Umbilical cord (tissue), 2 donors: ENCODE measurements at places on chromosomes 5 and 9.
A peak's percentile ranks its signal among the peaks of the same experiment; 100 is the strongest.

- DNase-seq, result peak; percentile 77
Measured at GRCh38 chr5:65101632-65102100, 332.9 kb downstream of the CWC27 start.

- peak; percentile 90 for DNase-seq
Measured at GRCh38 chr9:107176436-107177151, 106.5 kb upstream of the RAD23B start.

DNA sequence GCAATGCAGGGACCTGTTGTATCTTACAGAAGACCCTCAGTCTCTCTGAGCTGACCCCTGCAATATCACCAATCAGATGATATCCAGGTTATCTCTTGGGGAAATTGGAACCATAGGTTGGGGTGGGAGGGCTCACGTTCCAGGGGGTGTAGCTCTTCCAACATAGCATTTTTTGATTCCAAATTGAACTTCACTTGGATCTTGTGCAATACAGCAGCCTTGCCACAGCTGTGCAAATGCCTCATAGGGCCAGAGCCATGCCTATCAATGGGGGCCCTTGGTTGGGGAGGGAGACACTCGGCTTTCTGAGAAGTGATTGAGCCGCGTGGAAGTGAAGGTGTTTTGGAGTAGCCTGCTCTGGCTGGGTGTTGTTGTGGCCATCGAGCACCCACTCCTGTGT is 117.2 kb upstream of the PITX1 start:
- no peak for DNase-seq

GRCh38 chr5:159855476-159856191 is 60.6 kb upstream of the ADRA1B start:
- no peak for DNase-seq
